ENCODE measurements at places on chromosomes 4 and X. TPM values are rescaled to one million over a fixed set of nuclear protein-coding genes. Genes with fewer than 3 reads are reported as not detected.

PRR32 gene
- total RNA-seq, result not detected

SPANXA2 gene
- total RNA-seq, result not detected

ABCG2 gene
- total RNA-seq, result 1.3 TPM

BEX1 gene
- not detected for total RNA-seq

STIM2 gene
- total RNA-seq, result 33.0 TPM

ODAPH gene
- not detected for total RNA-seq

HTRA3 gene
- total RNA-seq, result 2.6 TPM

IL13RA1 gene
- total RNA-seq, result 67.4 TPM

ZAR1 gene
- total RNA-seq, result not detected

SRPK3 gene
- total RNA-seq, result 0.51 TPM

TGIF2LX gene
- total RNA-seq, result not detected

TCEAL2 gene
- total RNA-seq, result 0.26 TPM

TMEM150C gene
- total RNA-seq, result 1.2 TPM

JADE3 gene
- total RNA-seq, result 4.1 TPM

SLC4A4 gene
- total RNA-seq, result 9.8 TPM

PARM1 gene
- 0.77 TPM for total RNA-seq

L1CAM gene
- total RNA-seq, result 0.99 TPM

SULT1B1 gene
- not detected for total RNA-seq

LINC00632 gene
- 2.1 TPM for total RNA-seq
